ENCODE measurements at places on chromosomes 1 and 21.
A peak's percentile ranks its signal among the peaks of the same experiment; 100 is the strongest.

DNA sequence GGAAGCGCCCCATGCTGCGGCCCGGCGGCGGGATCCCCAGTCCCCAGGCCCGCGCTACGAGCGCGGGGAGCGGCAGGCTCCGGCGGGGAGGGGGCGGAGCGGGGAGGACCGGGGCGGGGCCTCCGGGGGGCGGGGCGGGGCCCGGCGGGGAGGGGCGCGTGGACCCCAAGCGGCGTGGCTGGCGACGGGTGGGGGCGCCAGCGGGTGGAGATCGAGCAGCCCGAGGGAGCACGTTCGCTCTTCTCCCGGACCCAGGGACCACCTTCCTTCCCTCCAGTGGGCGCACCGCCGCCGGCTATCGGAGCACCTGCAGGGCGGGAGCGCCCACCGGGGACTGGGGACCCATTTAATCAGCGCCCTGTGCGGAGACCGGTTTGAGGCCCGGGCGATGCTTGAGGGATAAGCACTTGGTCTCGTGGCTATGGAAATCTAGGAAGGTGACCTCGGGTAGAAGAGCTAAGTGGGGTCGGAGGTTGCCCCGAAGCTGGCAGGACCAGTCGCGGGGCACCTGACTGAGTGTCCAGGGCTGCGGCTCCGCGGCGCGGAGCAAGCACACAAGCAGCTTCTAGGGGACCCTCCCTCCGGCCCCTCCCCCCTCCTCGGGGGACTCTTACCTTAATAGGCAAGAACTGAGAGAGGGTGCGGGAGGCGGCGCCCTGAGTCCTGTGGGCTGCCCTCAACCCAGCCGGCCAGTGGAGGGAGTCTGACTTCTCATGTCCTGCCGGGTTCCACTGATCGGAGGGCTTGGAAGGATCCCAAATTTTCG is at the start of gene TSPAN2:
TSPAN2 (minus strand) TSS at position 84 of the 766 bp plus-strand sequence; CDS start at position 13, 71 bp downstream.
- peak; percentile 73 for DNase-seq

DNA sequence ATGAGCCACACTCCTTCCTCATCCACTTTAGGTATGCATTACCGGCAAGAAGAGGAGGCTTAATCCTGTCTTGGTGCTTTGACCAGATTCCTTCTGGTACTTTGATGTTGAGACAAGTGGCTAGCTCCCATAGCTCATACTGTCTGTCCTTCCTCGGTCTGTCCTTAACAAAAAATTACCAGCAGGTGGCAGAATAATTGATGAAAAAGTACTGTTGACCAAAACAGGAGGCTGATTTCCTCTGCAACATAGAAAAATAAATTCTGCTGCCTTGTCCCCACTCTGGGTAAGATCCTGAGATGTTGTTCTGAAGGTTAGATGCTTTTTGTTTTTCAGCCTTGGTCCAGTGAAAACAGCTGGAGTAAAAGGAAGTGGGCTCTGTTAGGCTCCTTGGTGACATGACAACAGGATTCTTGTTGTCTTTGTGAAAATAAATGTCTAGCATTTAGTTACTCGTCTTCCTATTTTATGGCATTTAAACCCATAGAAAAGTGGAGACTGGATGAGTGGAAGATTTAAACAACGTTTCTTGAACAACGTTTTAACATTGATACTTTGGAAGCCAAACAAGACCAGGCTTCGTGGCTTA is 11.2 kb upstream of the HJV start:
- peak; percentile 68 for DNase-seq

GRCh38 chr1:165444897-165445370 is at the start of gene RXRG:
RXRG (minus strand) TSS chr1:165445126; CDS start chr1:165444893, 233 bp downstream.
- DNase-seq: no peak

- no peak for DNase-seq
Measured at GRCh38 chr1:236860674-236861073, 65.6 kb downstream of the MTR start.

GRCh38 chr1:69528376-69528775 is 39.3 kb upstream of the LRRC7 start:
- no peak for DNase-seq

DNA sequence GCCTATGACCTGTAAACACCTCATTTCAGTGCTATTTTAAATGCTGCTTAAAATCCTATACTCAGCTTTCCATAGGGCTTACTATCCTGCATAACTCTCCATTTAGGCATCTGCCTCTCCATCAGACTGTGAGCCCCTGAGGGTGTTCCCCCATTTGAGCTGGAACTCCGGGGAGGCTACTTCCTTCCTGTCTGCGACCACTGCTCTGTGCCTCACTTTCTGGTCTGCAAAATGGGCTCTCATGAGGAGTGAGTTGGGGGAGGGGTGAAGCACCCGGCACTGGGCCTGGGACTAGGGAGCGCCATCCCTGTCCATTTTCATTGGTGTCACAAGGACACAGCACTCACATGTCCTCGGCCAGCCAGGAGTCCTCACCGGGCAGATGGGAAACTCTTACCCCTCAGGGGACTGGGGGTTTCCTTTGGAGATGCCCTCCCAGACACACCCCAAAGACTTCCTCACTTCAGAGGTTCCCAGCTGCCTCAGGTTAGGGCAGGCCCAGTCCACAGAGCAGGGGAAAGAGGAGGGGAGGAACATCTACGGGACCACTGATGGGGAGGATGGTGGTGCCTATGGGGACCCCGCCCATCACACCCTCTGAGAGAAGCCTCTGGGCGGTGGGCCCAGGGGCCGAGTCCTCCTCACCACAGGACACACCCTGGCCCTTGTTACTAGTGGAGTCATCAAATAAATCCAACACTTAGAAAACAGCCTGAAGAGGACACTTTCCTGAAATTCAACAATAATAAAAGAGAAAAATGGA is 134.9 kb downstream of the MATN1 start:
- no peak for DNase-seq

GRCh38 chr21:31457675-31458074 is 113.6 kb upstream of the TIAM1 start:
- no peak for DNase-seq

DNA sequence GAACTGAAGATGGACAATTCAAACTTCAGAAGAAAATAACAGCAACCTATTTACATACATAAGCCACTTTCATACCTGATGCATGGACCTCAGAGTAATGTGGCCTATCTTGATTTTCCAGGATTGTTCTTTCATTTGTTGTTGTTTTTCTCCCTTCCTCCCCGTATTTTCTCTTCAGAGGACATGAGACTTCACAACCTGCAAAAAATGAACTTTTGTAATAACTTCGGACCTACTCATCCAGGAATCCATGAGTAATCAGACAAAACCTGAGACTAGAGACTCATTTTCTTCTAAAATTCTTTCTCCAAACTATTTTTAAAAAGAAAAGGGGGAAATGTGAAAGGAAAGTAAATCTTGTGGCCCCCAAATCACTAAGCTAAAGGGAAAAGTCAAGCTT is 17.6 kb upstream of the PLA2G5 start:
- DNase-seq: no peak

DNA sequence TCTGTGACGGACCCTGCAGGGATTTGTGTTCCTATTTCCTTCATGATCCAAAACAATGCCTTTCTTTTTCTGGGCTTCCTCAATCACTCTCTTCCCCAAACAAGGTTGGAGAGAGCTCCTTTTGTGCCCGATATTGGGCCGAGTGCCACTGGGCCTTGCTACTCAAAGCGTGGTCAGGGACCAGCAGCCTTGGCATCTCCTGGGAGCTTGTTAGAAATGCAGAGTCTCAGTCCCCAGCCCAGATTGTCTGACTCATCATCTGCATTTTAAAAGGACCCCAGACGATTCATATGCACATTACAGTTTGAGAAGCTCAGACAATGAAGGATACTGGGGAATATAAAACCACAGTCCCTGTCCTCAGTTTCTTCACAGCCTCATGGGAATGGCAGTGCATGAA is 19.9 kb downstream of the ADORA1 start:
- no peak for DNase-seq

DNA sequence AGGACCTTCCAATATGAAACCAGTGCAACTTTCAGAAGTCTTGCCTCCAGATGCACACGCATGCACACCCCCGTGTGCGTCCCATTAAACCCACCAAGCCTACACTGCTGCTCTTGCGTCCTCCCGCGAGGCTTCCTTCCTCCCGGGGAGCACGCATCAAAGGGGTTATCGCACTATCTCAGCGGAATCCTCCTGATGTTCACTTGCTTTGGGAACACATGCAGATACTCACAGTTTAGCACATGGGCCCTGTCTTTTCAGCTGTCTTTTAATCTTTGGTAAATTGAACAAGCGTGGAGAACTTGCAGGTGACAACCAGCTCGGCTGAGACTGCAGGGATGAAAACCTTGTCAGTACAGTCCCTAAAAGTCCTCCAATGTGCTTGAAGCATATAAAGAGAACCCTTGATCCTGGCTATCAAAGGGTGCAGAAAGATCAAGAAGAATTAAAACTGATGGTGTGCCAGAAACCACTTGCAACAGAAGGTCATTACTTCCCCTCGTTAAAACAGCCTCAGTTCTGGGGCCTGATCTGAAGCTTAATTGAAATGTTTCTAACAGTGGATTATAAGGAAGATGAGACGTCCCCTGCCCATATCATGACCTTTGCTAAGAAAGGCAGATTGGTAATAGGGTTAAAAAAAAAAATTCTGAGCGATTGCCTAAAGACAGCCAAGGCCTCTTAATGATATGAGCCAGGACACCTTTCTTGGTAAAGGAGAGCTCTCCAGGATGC is 149.4 kb upstream of the LMO4 start:
- no peak for DNase-seq

GRCh38 chr1:178938959-178939317 is 68.1 kb upstream of the ANGPTL1 start:
- no peak for DNase-seq

DNA sequence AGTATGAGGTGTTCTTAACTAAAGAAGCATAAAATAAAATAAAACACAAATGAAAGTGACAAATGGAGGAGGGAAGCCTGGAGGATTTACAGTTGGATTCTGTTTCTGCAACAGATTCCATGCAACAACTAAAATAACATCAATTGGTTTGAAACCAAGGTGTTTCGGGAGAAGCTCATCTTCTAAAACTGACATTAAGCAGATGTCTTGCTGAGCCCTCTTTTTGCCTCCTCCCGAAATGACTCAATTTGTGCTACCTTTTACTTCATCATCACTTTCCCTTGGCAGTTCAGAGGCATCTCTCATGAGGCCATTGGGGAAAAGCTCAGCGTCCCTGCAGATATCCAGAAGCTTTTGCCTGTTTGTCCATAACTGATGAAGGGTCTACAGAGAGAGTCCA is 121.6 kb upstream of the ADAR start:
- no peak for DNase-seq

GRCh38 chr1:1117469-1117831 is 1.6 kb upstream of the C1orf159 start:
- no peak for DNase-seq

DNA sequence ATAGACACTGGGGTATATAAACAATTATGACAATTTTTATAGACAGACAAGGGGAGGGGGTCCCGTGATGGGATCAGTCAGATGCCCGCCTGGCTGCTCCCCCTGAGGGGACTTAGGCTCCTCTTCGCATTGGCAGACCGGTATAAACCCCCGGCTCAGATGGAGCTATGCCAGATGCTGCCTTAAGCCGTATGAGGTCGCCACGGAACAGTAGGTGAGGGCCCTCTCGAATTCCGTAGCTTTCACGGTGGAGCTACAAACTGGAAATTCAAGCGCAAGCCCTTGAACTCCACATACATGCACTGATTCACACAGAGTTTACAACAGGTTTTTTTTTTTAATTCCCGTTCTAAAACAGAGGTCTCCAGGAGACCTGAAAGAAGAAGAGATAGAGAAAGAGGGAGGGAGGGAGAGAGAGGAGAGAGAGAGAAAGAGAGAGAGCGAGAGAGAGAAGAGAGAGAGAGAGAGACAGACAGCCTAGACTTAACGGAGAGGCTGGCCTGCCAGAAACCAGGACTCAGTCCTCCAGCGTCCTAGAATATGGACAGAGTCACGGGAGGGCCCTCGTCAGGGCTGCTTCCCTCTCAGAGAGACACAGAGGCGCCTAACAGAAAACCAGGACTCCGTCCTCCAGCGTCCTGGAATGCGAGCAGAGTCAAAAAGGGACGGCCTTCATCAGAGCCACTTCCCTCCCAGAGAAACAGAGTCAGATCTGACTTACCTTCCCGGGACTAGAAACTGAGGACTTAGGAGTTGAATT is 24.4 kb upstream of the TMEM54 start:
- no peak for DNase-seq

DNA sequence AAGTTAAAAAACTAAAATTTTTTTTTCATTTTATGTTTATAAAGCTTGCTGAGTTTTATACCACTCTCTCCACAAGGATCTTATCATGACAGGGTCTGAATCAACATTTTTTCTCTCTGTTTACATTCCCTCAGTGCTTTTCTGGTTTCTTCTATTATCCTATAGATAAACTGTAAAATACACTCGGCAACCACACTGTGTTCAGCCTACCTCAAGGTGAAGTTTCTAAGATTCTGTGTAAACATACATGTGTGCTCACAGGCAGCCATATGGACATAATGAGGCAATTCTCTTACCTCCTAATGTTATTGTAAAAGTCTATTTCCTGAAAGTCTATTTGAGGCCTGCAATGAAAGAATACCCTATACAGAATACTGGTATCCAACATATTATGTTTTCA is 114.6 kb downstream of the NTPCR start:
- DNase-seq: no peak

All from CD4-positive, alpha-beta T cell treated with Interleukin-21 for 1 hour (primary cell).